ENCODE measurements at places on chromosomes 3 and 15.

- no peak for DNase-seq
These were observed 610.0 kb upstream of the TBL1XR1 start for GRCh38 chr3:177807150-177807875.

DNA sequence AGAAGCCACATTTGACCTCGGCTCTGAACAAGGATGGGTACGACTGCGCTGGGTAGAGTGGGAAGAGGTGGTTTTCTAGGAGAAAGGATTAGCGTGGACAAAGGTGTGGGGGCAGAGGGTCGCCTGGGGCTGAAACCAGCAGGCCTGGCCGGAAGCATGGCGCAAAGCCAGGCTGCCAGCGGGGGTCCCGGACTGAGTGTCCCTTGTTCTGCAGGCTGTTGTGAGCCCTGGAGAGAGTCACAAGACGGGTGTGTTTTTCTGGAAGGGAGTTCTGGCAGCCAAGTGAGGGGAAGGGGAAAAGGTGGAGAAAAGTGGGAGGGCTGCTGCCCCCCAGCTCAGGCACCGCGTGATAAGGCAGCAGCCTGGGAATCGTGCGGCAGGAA, 98.5 kb upstream of the MEF2A start:
- no peak for DNase-seq

GRCh38 chr3:134904776-134905646, 110.0 kb downstream of the EPHB1 start:
- peak; percentile 12 for DNase-seq

- DNase-seq, result no peak
These were observed 215.5 kb upstream of the POU1F1 start for GRCh38 chr3:87491843-87492242.

DNA sequence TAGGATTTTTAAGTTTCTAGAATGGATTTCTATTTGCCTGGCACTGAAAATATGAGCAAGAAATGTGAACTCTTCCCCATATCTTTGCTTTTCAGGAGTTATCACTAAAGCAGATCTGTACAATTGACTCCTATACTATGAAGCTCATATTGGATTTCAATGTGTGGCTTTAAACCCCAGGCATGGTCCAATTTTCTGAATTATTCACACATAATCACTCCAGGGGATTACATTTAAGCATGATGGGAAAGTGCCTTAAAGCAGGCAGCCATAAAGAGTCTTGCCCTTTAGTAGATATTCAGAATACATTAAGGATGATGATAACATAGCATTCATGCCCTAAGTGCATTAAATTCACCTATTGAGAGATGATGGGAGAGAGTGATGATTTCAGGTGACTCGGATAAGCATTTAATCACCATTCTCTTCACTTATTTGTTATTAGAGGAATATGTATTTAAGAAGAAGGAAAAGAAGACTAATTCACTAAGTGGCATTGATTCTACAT, 331.8 kb upstream of the ROBO1 start:
- DNase-seq, result no peak

- no peak for DNase-seq
These were observed 95.9 kb downstream of the GALK2 start for GRCh38 chr15:49265911-49266310.

DNA sequence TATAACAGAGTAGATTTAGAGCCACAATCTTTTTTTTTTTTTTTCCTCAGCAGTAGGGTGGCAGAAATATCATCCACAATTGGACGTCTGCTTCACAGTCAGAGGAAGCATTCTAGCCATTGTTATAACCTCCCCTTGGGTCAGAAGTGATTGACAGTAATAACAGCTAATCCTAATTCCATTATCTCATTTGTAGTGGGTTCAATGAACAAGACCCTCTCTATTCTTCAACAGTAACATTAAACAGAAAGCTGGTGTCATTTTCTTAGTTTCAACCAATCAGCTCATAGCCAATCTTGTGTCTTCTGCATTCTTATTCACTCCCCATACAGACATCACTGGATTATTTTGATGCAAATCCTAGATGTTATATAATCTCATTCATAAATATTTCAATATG, 44.6 kb downstream of the QTRT2 start:
- no peak for DNase-seq

DNA sequence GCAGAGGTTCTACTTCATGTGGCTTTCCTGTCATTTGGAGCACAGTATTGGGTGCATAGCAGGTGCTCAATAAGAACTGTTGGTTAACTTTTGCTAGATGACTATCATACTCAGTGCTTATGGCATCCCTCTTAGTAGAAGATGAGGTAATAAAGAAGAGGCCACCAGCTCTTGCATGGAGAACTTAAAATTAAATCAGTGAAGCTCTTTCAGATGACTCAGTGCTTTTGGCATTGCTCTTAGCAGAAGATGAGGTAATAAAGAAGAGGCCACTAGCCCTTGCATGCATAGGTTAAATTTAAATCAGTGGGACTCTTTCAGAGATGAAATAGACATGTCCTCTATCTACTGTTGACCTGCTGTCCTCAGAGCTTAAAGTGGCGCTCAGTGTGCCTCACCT, 109.4 kb upstream of the FGF7 start:
- no peak for DNase-seq

- no peak for DNase-seq
These were observed 24.3 kb downstream of the SNX33 start for GRCh38 chr15:75671730-75672602.

DNA sequence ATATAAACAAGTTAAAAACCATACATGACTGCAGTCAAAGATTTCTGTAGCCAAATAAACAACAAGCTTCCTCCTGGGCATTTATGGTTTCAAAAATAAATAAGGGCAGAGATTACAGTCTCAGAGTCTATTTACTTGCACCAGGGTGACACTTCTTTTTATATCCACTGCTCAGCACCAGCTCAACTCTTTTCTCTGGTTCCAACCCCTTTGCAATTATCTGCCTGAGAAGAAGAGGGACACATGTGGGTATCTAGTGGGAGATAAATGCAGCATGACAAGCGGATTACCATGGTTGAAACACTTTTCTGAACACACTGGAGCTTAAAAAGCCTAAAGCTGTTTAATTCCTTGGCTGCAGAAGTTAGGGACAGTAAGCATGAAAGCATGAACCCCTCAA, 311.5 kb downstream of the CNTN3 start:
- no peak for DNase-seq

GRCh38 chr3:151091685-151092345, 6.4 kb downstream of the MED12L start:
- DNase-seq, result no peak

DNA sequence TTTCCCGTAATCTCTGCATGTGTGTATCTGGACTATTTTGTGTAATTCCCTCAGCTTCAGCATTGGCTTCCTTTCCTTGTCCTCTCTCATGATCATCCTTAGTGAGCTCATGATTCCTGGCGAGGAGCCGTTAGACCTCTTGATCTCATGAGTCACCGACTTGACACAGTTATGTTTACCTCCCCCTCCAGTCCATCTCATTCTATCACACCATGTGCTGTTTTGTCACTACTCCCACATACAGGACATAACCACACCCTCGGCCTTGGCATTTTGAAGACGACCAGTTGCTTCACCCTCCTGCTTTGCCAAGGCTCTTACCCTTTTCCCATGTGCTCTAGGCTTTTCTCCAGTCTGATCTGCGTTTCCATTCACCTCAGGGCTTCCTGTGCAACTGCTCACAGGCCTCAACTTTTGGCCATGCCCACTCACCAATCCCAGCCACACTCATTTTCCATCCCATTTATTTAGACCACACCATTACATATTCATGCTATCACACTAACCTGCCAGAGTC, 41.5 kb downstream of the CP start:
- DNase-seq, result peak; percentile 67

DNA sequence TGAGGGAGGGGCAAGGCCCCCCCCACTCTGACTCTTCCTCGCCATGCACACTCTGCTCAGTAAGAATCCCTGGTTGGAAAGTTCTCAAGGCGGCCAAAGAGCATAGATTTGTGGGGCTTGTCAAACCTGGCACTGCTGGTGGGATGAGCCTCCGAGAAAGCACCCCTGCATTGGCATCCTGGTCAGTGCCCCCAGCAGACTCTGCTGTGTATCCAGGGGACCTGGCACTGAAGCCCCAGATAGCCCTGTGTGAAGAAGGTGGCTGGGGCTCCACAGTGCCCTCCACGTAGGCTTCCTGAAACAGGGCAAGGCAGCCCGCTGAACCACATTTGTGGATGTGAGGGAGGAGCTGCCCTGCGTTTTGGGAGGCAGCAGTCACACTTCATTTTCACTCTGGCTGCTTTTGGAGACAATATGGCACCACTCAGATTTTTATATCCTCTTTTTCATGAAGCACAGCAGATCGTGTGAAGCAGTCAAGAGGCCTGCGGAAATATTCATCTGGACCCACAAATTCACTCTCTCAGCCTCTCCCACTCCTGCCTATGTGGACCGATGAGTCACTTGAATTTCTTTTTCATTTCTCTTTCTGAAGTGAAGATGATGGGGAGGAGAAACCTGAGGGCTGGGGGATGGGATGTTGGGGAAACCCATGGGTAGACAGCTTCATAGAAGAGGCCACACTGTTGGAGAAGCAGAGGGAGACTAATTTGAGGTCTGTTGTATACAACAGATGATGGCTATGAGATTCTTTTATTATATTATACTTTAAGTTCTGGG, 88.7 kb upstream of the BCL6 start:
- no peak for DNase-seq

DNA sequence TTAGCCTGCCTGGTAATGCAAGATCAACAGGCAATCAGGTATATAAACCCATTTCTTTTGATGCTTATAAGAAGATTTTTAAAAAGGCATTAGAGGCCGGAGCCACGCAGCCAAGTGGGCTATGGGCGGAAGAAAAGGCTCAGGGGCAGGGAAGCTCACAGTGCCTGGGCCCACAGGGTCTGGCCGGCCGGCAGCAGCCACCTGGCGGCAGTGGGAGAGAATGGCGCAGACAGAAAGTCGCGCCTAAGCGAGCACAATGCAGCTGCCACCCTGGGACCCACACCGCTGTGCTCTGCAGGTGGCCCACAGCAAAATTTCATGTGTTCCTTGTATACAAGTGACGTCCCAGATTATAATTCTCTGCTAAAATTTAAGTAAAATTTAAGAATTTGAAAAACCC, 448.6 kb upstream of the RASGRP1 start:
- DNase-seq, result no peak
